ENCODE measurements at places on chromosomes 1 and 21. TPM values are rescaled to one million over a fixed set of nuclear protein-coding genes. Genes with fewer than 3 reads are reported as not detected.

The TEX38 gene
- total RNA-seq, result not detected

The GCSAML gene
- total RNA-seq, result not detected

The PDZK1 gene
- 0.19 TPM for total RNA-seq

The RHBDL2 gene
- 0.09 TPM for total RNA-seq

The KRTAP12-2 gene
- not detected for total RNA-seq

The FNDC10 gene
- 0.47 TPM for total RNA-seq

The KLF17 gene
- not detected for total RNA-seq

The MCOLN2 gene
- total RNA-seq, result not detected

All from endothelial cell of coronary artery (primary cell).